ENCODE measurements at places on chromosomes 6 and 20.

DNA sequence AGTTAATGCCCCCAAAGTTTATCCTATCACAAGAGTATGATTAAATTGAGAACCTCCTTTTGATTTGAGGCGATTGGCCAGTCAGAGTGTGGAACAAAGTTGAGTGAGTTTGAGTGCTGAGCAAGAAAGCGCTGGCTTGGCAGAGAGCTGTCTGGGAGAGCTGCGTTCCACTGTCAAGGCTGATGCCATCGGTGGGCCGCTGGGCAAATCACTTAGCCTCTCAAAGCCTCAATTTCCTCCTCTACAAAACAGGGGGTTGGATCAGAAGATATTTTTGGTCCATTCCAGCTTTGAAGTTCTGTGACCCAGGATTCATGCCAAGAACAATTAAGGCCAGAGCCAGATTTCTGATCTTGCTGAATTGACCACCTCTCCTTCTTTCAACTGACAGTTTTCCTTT is 60.2 kb downstream of the TMEM242 start:
- no peak for DNase-seq

- no peak for DNase-seq
Observed at GRCh38 chr6:80126657-80127345, 20.3 kb downstream of the BCKDHB start.

- DNase-seq: no peak
Observed at GRCh38 chr20:22394583-22394982, 189.8 kb downstream of the FOXA2 start.

DNA sequence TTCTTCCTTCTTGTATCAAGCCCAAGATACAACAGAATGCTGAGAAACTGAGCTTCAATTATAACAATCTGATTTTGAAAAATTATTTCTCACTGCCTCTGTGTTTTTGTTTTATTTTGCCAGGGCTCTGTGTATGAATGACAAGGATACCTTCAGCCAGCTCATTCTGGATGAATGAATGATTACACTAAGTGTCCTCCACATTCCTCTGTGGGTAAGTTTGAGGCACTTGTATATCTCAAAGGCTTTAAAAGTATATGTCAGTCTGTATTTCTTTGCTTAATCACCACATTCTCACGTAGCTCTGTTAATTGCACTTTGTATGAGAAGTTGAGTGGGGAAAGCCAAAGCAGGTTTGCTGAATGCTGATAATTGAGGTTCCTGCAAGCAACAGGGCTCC is 95.1 kb downstream of the TIAM2 start:
- DNase-seq: no peak

DNA sequence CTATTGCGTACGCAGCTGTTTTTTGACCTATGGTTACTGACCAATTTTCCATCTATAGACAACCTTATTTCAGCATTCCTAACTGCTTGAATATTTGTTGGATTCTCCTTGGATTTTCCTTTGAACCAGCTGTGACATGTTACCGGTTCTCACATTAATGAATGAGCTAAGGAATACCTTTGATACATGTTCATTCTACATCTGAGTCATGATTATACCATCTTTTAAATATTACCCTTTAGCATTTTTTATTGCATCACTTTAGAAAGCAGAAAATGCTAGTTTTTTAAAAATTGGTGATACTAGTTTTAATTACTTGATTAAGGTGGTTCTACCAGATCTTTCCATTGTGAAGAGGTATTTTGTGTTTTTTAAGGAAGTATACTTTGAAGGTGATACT is 1.9 kb upstream of the IGF2R start:
- DNase-seq: no peak

DNA sequence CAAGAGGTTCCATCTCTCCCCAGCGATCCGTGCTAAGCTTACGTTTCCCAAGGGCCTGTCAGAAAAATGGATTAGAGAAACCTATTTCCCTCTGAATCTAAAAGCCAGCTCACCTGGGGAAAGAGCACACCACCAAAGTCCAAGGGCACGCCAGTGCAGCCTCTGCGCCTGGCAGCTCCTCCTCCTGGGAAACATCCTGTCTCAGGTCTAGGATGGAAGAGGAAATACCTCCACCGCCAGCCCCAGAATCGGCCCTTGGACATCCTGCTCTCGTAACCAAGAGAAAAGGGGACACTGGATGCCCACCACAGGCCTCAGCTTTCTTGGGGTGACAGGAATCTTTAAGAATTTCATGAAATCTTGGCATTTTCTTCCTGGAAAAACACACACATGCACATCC is 18.7 kb downstream of the RAMACL start:
- no peak for DNase-seq

GRCh38 chr6:116941727-116942126 is 64.7 kb downstream of the RFX6 start:
- no peak for DNase-seq

GRCh38 chr20:57301026-57301425 is 28.6 kb upstream of the SPO11 start:
- DNase-seq: no peak

- peak; percentile 85 for DNase-seq
Observed at GRCh38 chr6:27472182-27472616, 706 bp downstream of the ZNF184 start.

DNA sequence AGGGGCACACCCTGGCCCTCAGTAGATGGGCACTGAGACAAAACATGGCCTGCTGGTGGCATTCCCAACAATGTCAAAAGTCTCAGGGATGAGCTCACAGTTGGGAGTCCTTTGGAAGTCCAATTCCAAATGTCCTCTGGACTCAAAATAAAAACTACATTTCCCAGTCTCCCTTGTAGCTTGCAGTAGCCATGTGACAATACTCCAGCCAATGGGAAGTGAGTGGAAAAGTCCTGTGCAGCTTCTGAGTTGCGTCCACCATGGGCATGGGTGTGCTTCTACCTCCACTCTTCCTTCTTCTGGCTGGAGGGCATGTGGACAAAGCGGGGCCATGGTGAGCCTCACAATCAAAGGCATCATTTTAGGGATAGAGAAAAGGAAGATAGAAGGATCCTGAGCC is 5.8 kb upstream of the ADAM33 start:
- DNase-seq: no peak

GRCh38 chr6:89145091-89145955 is 532 bp upstream of the PM20D2 start:
- DNase-seq: peak; percentile 52

GRCh38 chr20:38961530-38962043 is 557 bp upstream of the DHX35 start:
- DNase-seq: no peak

GRCh38 chr20:38255393-38255792 is 5.1 kb downstream of the KIAA1755 start:
- no peak for DNase-seq

DNA sequence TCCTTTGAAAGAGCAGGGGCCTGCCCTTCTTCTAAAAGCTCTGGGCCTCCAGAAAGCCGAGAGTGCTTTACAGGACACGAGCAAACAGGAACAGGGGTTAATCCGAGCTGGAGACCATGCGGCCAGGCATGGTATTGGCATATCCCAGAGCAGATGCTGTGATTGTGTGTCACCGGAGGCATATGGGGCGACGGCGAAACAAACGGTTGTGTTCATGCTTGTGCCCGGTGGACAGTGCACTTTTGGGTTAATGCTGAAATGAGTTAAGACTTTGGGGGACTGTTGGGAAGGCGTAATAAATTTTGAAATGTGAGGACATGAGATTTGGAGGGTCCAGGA is 1088.7 kb upstream of the DEFB115 start:
- no peak for DNase-seq

GRCh38 chr6:29749668-29750067 is 26.4 kb downstream of the HLA-F start:
- no peak for DNase-seq

DNA sequence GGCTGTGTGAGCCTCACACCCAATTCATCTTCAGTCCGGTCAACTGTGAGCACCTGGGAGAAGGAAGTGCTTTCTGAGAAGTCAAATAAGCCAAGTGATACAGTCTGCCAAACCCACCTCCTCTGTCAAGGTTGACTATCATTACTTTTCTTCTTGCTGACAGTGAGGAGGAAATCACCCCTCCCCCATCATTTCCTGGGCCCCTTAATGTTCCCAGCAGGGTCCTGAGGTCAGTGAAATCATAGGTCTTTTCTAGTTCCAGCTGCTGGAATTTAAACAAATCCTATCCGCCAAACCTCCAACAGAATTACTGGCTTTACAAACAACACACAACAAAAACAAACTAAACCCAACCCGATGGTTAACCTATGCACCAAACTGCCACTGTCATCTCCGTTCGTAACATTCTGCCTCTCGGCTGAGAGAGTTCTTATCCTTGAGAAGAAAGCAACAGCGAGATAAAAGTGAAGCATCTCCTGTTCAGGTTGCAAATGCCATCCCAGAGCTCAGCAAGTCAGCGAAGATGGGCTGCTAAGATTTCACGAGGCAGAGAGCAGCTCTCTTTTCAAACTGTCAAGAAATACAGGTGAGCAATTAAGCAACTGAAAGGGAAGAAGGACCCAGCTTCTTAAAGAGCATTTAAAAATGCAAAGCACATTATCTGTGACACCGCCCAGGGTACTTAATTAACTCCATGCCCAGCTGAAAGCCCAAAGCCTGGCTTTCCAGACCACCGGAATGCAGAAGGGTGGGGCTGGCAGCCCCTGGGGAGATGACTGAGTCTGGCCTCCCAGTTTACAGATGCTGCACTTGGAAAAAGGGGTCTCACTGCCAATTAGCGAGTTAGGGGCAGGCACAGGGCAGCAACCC is 24.7 kb downstream of the GFOD1 start:
- no peak for DNase-seq

GRCh38 chr6:17472653-17473183 is 79.3 kb downstream of the CAP2 start:
- no peak for DNase-seq

DNA sequence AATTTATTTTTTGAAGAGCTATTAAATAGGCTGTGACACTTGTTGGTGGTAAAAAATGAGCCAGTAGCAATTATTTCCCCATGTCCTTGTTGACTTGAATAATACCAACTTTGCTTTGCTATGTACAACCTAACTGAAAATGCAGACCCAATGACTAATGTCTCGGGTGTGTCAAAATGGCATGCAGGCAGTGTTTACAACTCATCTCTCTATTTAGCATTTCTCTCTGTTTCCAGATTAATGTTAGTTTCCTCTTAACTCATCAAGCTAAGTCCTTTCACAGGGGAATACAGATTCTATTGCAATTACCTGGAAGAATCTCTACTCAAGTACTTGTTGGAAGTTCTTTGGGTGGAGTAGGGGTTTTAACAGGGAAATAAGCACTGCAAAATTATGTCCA is 504.4 kb downstream of the BCKDHB start:
- no peak for DNase-seq

DNA sequence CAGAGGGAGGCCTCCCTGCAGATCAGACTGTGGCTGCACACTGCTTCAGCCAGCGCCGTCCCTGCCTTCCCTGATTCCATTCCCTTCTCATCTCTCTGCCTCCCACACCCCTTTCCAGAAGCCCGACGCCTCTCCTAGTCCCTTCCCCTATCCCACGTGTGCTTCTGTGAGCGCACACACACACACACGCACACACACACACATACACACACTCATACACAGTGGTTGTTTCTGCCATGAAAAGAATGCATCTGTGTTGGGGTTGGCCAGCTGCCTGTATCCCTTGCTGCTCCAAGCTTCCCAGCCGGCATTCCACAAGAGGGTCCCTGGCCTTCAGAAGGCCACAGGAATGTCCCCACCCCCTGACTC is 51.7 kb downstream of the MOCS1 start:
- DNase-seq: no peak

DNA sequence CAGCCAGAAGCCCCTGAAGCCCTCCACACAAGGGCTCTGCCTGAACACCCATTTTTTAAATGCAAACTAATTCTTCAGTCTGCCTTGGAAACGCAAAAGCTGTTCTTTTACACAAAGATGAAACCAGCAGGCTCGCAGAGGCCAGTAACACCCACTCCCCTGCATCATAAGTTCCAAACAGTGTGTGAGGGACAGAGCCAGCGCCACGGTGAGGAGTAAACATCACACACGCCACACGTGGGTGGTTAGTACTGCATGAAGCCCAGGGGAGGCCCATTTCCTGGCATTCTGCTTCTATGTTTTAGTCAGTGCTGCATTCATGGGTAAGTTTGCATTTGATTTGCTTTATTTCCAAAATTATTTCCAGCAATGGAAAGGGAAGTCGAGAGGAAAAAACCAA is 217.7 kb upstream of the RIN2 start:
- no peak for DNase-seq

DNA sequence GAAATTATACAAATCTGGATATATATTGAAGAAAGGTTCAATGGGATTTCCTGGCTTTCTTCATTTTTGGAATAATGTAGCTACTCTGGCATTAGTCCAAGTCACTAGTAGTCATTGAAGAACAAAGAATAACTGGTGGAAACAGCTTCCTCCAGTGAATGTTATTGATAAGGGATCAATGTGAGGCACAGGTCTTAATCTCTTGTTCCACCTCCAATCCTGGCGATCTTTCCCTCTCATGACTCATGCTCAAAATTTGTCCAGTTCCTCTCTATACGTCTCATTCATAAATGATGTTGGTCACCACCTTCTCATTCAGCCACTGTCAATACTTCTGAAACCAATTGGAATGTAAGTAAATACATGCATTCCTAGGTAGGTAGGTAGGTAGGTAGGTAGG is 185.0 kb upstream of the BMP2 start:
- no peak for DNase-seq

- no peak for DNase-seq
Observed at GRCh38 chr6:36781669-36782068, 57.6 kb downstream of the CPNE5 start.

DNA sequence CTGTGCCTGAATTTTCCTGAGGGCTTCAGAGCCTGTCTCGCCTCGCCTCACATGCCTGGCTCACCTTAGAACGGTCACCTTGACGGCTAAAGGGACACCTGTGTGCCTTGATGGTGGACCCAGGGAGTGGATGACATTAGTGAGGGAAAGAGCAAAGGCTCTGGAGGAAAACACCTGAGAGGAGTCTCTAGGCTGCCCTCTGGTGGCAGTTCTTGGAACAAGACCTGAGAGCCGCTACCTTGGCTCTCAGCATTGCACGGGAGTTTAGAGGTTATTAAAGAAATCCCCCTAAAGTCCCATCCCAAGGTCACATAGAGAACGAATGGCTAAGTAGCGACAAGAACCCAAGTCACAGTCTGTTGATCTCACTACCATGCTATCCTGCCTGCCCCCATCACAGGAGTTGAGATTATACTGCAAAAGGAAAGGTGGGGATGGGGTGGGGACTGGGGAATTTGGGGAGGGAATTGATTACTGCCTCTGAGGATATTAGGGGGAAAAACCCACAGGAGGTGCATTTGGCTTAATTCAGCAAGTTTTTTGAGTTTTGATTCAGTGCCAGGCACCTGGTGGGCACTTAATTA is 7.9 kb upstream of the CDSN start:
- peak; percentile 74 for DNase-seq
